ENCODE measurements at places on chromosomes 1 and 21.

- DNase-seq = no peak
Observed at GRCh38 chr1:241736387-241736786, 84.3 kb downstream of the WDR64 start.

- DNase-seq = no peak
Observed at GRCh38 chr1:12577020-12577419, 41.0 kb downstream of the DHRS3 start.

GRCh38 chr1:234862360-234862943 is 252.5 kb upstream of the IRF2BP2 start:
- no peak for DNase-seq

GRCh38 chr1:205842229-205842628 is 7.7 kb downstream of the PM20D1 start:
- no peak for DNase-seq

DNA sequence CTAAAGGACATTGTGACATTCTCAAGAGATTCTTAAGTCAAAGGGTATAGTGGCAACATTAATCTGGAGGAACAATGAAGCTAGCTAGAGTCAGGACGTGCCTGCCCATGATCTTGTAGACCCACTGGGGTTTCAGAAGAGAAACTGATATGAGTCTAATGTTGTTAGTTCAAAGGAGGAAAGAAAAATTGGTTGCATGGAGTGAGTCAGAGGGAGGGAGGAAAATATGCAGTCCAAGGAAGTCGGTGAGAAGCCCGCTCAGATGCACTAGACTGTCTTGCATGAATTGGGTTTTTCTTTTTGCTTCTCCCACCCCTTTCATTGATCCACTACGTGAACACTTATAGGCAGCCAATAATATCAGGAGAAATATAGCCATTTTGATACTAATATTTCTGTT is 53.8 kb upstream of the SYT14 start:
- peak; percentile 47 for DNase-seq

GRCh38 chr21:45880097-45881068 is 101.2 kb upstream of the COL6A1 start:
- peak; percentile 85 for DNase-seq

DNA sequence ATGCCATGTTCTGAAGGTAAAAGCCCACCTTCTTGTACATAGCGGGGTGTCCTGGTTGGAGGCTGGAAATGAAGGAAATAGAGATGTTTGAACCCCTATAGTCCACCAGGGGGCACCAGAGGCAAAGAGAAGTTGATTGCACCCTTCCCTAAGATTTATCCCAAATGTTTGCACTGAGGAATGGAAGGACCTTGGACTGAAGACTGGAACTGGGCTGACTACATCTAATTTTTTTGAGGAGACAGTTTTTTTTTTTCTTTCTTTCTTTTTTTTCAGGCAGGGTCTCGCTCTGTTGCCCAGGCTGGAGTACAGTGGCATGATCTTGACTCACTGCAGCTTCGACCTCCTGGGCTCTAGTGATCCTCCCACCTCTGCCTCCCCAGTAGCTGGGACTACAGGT is 55.3 kb upstream of the EIF4G3 start:
- DNase-seq = peak; percentile 63
